CD8-positive, alpha-beta T cell (primary cell): ENCODE measurements at places on chromosomes 1 and 21. TPM values are rescaled to one million over a fixed set of nuclear protein-coding genes. Genes with fewer than 3 reads are reported as not detected.

Gene FAM72A
- not detected for total RNA-seq

Gene S100A7A
- not detected for total RNA-seq

Gene GBP7
- total RNA-seq: 0.17 TPM

Gene KLF17
- not detected for total RNA-seq

Gene PTGFR
- total RNA-seq: not detected

Gene MIS18A
- total RNA-seq: 3.7 TPM

Gene SYT2
- total RNA-seq: not detected

Gene CD52
- 289 TPM for total RNA-seq

Gene TMEM81
- total RNA-seq: 3.4 TPM

Gene HENMT1
- total RNA-seq: 8.3 TPM

Gene HSD11B1
- total RNA-seq: not detected

Gene DPYD
- 24.2 TPM for total RNA-seq

Gene MYCL
- total RNA-seq: not detected

Gene TGFBR3
- total RNA-seq: 36.7 TPM

Gene CD244
- 2.1 TPM for total RNA-seq

Gene CYP4B1
- total RNA-seq: not detected

Gene TMEM82
- total RNA-seq: not detected

Gene SIPA1L2
- 2.1 TPM for total RNA-seq

Gene PDC
- not detected for total RNA-seq

Gene TMPRSS15
- not detected for total RNA-seq

Gene F3
- total RNA-seq: not detected

Gene PBX1
- total RNA-seq: 0.30 TPM

Gene SH2D1B
- not detected for total RNA-seq

Gene KNCN
- total RNA-seq: not detected

Gene EPHA2
- total RNA-seq: not detected

Gene PEAR1
- not detected for total RNA-seq
